ENCODE measurements at places on chromosomes 5 and 9.

DNA sequence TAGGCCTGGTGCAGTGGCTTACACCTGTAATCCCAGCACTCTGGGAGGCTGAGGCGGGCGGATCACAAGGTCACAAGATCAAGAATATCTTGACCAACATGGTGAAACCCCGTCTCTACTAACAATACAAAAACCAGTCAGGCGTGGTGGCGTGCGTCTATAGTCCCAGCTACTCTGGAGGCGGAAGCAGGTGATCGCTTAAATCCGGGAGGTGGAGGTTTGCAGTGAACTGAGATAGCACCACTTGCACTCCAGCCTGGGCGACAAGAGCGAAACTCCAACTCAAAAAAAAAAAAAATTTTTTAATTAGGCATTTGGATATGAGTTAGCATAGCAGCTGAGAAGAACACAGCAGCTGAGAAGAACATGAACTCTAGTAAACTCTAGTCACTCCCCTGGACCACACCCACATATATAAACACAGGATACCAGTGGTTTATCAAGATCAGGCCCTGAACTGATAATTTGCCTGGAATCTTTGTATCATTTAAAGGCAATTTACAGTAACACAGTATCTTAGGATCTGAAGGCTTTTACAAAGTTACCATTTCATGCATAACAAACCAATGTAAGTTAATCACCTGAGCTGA, 4.6 kb upstream of the UGCG start:
- no peak for DNase-seq

DNA sequence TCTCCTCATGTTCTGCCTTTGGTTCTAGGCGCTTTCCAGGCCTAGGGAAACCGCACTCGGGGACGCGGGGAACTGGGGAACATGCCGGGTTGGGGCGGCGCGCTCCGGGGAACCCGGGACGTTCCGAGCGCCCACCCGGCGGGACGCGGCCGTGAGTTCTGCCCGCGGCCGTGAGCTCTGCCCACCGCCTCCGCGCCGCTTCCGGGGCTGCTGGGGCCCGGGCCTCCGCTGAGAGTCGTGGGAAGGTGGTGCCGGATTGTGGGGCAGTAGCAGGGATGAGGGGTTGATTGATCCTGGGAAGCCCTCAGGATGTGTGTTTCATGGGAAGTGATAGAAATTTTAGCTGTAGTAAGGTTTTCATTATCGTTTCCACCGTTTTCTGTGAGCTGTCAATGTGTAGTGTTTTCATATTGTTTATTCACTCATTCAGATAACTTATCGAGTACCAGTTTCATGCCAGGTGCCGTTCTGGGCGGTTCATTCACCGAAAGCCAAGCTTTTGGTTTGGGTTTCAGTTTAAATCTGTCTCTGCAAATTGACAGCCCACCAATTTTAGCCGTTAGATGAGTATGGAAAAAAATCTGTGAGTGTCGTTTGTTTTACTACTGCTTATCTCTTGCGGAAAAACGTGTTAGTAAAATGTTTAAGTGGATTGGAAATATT, 657 bp downstream of the MTRR start:
- DNase-seq = no peak

DNA sequence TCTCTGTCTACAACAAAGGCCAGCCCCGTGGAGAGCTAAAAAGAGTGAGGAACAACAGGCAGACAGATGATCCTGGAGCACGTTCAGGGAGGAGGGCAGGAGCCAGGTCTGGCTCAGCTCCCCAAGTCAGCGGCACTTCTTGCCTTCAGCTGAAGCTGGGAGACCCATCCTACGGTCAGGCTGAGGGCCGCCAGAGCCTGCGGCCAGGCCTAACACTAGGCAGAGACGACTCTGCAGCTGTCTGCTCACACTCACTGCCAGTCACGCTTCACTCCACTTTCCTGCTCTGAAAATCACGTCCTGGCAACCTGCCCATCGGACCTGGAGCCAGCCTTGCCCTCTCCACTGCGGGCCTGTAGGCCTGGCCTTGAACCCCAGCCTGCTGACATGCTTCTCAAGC, 160.9 kb upstream of the LHFPL2 start:
- DNase-seq = no peak

- no peak for DNase-seq
Observed at GRCh38 chr5:5751498-5751897, 329.0 kb downstream of the ICE1 start.

GRCh38 chr5:32394981-32395380, 49.6 kb downstream of the ZFR start:
- no peak for DNase-seq

GRCh38 chr5:122076050-122076461, 2.0 kb downstream of the LOX start:
- DNase-seq = peak; percentile 12

DNA sequence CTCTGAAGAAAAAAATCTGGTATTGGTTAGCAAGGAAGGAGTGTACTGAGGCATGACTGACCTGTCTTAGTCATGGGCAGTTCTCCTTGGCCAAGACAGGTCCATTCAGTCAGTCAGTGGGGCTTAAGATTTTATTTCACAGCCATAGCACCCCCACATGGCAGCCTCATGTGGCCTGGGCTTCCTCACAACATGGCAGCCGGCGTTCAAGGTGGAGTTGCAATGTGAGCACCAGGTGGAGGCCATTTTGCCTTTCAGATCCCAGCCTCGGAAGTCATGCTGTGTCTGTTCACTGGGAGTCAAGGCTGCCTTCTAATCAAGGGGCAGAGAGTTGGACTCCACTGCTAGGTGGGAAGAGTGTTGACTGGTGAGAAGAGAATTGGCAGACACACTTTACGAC, 10.3 kb upstream of the CARD19 start:
- no peak for DNase-seq

DNA sequence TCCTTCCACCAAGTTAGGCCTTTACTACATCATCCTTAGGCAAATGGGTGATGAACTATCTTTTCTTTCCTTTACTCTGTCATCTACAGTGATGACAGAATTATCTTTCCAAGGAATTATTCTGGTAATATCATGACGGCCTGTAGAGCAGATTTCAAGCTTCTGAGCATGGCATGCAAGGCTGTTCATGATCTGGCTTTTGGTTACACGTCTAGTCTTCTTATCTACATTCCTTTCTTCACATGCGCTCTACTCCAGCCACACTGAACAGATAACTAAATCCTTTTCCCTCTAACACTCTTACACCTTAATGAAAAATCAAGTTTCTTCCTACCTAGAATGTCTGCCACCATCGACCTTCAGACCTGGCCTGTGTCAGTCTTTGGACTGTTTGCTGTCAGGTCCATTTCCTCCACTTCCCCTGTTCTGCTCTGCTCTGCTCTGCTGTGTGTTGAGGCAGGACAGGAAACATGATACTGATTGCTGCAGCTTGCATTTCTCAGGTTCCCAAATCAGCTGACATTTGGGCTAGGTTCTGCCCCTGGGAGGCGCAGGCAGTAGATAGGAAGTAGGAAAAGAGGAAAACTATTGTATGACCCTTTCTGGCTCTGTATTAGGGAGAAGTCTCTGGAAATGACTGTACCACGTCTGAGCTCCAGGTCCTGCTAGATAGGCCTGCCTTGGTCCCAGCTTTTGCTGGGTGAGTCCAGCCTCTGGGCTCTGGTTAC, 4.2 kb downstream of the SCGB3A2 start:
- DNase-seq = no peak

DNA sequence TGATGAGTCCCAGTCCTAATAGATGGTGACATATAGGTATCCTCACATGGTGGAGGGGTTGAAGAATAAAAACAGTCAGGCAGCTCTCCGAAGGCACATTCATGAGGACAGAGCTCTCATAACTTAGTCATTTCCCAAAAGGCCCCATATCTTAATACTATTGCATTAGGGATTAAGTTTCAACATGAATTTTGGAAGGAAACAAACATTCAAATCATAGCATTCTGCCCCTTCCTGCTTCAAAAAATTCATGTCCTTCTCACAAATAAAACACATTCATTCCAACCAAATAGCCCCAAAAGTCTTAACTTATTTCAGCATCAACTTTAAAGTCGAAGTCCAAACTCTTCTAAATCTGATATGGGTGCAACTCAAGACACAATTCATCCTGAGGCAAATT, 277.2 kb upstream of the NR4A3 start:
- DNase-seq = no peak

Measured in SK-N-MC (cell line).